Progenitor cell of endocrine pancreas (in vitro differentiated cells): ENCODE measurements at places on chromosomes 4 and X.

DNA sequence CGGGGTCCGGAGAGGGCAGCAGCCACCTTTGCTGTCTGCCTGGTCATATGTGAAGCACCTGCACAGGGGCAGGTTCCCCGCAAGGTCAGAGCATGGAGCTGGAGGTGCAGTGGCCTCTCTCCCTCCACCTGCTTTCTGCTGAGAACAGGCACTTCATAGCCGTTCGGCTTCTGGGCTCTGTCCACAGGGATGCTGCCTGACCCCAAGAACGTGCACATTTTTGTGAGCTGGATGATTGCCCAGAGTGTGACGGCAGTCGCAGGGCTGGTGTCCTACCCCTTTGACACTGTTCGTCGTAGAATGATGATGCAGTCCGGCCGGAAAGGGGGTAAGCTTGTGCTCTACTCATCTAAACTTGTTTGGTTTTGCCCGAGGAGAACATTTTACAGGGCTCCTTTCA is 2.5 kb downstream of the SLC25A4 start:
- DNase-seq, result no peak

DNA sequence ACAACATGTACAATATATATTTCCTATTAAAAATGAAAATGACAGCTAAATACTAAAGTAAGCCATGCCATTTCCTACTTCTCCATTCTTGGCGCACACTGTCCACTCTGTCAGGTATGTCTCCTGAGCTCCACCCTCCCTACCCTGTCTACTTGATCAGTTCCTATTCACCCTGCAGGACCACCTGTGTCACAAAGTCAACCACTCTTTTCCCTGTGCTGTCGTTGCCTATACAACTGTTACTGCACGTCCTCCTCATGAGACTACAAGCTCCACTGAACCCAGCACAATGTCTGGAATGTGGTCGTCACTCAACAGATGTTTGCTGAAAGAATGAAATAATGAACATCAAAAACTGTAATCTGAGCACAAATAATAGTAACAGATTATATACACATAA is 54.9 kb downstream of the SLC9A7 start:
- DNase-seq, result no peak

DNA sequence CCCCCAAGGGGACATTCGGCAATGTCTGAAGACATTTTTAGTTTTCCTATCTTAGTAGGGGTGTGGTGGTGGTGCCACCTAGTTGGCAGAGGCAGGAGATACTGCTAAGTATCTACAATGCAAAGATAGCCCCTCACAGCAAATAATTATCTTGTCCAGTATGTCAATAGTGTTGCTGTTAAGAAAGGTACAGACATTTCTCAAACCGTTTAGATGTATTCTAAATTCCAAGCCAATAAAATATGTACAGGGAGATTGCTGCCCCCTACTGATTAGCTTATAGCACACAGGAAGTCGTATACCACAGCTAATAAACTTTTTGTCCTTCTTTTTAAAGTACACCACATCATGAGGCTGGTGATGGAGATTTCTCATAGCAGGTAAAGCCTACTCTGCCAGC is 260.5 kb downstream of the TMA16 start:
- no peak for DNase-seq

DNA sequence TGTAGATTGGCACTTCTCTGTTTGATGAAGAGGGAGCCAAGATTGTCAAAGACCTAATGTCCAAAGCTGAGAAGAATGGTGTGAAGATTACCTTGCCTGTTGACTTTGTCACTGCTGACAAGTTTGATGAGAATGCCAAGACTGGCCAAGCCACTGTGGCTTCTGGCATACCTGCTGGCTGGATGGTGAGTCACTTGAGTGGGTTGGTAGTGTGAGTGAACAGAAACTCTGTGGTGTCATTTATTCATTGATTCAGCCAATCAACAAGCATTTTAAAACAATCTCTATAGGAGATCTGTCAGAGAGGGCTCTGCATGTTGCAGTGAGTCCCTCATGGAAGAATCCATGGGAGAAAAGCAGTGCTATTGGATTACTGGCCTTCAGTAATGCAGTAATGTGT is 16.3 kb downstream of the TAF9B start:
- no peak for DNase-seq

- no peak for DNase-seq
Observed at GRCh38 chrX:134679644-134680043, 21.4 kb upstream of the PLAC1 start.

- no peak for DNase-seq
Observed at GRCh38 chr4:116386856-116387255, 698.5 kb downstream of the TRAM1L1 start.

DNA sequence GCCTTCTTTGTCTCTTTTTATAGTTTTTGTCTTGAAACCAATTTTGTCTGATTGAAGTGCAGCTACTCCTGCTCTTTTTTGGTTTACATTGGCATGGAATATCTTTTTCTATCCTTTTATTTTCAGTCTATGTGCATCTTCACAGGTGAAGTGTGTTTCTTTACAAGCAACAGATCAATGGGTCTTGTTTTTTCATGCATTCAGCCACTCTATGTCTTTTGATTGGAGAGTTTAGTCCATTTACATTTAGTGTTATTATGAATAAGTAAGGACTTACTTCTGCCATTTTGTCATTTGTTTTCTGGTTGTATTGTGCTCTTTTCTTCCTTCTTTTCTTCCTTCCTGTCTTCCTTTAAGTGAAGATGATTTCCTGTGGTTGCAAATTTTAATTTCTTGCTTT is 224.4 kb downstream of the SLC39A8 start:
- no peak for DNase-seq

DNA sequence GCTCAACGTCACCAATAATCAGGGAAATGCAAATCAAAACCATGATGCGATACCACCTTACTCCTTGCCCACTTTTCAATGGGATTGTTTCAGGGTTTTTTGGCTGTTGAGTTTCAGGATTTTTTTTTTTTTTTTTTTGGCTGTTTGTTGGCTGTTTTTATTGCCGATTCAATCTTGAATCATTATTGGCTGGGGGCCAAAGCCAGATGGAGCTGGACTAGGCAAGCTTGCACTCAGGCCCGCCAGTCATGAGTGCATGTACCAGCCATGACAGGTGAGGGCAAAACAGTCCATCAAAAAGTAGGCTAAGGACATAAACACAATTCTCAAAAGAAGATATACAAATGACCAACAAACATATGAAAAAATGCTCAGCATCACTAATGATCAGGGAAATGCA is 13.3 kb downstream of the YIPF7 start:
- no peak for DNase-seq

- no peak for DNase-seq
Observed at GRCh38 chrX:110086916-110087484, 84.1 kb downstream of the TMEM164 start.

DNA sequence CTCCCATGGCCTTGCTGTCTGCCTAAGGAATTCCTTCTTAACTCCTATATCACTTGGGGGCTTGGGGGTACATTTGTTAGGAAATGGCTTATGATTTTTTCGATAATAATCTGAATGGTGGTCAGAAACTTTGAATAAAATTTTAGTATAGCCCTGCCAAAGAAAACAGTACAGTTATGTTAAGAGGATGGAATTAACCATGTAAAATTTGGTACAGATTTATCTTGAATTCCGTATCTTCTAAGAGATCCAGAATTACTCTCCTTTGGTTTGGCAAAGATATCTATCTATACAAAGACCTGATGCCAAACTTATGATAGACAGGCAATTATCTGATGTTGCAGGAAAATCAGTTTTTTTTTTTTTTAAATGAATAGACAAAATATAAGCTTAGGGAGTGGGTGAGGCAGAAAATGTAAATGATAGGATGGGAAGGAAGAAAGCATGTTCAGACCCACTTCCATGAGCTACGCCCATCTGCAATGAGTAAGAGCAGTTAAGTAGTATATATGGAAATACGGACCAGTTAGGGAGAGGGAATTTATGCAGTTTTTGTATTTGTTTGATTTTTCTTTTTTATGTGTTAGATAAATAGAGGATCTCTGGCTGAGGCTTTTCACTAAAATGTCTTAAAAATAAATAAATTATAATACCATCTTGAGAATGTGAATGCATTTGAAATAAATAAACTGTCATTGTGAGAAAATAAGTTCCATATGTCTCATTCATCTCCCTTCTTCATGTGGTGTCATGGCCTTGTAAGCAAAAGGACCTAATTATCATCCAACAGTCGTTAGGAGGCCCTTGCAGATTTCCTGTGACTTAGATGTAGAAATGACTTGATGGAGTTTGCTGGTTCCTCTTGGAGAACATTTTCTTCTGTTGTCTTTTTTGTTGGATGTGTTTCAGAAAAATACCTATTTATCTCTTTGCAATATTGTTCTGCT is 389.6 kb downstream of the ARHGAP24 start:
- no peak for DNase-seq

GRCh38 chr4:55928846-55929245 is 19.9 kb upstream of the CEP135 start:
- no peak for DNase-seq

- no peak for DNase-seq
Observed at GRCh38 chrX:103431316-103431715, 55.0 kb downstream of the BEX3 start.

DNA sequence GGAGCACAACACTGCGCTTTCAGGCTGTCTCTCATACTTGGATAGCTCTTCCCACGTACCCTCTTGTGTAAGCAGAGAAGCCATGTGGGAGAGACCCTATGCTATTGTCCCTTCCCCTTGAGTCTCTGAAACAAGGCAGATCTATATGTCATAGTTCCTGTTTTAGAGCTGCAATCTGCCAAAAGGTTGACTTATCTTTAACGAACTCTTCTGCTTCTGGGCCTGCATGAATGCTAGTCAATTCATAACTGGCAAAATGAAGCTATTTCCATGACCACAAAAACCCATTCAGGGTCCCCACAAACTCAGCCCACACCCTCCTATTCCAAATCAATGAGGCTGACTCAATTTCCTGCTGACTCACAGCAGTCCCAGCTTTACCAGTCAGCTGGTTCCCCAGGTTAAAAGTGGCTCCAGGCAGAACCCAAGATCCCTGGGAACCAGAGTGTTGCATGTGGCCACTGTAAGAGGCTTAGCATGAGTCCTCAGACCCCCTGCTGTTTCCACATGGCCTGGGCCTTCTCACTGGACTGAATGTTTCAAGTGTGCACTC is 25.3 kb upstream of the SOD3 start:
- DNase-seq, result no peak

GRCh38 chr4:8731364-8731763 is 138.8 kb downstream of the CPZ start:
- DNase-seq, result no peak

- no peak for DNase-seq
Observed at GRCh38 chr4:153205757-153206156, 1.5 kb downstream of the TRIM2 start.

- no peak for DNase-seq
Observed at GRCh38 chr4:155975511-155975910, 21.8 kb upstream of the CTSO start.

- DNase-seq, result no peak
Observed at GRCh38 chr4:74423104-74423503, 21.8 kb upstream of the AREG start.

DNA sequence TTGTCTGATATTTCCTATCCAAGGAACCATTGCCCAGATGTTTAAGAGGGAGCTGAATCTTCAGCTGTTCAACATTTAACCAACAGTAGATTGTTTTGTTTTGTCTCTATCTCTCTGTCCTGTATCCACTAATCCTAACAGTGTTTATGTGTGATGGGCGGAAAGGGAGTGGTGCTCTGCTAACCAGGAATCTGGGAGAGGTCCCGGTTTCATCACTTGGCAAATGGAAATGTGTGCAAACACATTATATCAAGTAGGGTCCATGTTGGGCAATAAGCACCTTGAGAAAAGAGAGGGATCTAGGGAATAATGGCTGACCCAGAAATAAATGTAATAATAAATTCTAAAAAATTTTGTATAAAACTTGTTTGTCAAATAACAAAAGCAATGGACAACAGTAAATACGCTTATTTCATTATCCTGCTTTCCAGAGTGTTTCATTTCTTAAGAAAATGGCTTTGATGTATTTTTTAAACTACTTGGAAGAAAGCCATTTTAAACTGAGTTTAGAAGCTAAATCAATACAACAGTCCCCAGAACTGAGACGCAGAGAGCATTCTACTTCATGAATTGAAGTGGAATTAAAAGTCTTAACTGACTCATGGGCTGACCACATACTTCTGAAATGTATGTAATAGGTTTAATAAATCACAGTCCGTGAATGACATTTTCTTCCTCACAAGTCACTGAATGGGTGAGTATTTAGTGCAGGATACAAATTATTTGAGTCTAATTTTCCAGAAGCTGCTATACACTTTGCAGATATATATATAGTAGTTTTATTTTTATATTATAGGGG is 55.8 kb downstream of the EMCN start:
- no peak for DNase-seq

- DNase-seq, result no peak
Observed at GRCh38 chr4:48051078-48051477, 34.5 kb downstream of the NIPAL1 start.

DNA sequence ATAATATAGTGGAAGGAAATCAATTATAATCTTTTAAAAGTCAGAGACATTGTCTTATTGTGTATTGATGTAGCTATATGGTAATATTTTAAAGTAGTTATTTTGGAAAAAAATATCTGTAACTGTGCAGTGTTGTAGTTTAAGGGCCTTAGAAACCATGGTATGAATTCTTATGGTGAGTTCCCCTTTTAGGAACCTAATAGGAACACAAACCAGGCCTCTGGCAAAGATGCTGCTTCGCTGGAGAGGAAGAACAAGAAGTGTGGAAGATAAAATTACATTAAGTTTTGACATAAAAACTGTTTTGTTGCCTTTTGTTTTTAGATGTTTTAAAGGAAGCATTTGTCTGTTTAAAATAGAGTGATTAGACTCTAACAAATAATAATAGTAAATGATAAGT is 10.9 kb upstream of the TMPRSS11D start:
- DNase-seq, result no peak

DNA sequence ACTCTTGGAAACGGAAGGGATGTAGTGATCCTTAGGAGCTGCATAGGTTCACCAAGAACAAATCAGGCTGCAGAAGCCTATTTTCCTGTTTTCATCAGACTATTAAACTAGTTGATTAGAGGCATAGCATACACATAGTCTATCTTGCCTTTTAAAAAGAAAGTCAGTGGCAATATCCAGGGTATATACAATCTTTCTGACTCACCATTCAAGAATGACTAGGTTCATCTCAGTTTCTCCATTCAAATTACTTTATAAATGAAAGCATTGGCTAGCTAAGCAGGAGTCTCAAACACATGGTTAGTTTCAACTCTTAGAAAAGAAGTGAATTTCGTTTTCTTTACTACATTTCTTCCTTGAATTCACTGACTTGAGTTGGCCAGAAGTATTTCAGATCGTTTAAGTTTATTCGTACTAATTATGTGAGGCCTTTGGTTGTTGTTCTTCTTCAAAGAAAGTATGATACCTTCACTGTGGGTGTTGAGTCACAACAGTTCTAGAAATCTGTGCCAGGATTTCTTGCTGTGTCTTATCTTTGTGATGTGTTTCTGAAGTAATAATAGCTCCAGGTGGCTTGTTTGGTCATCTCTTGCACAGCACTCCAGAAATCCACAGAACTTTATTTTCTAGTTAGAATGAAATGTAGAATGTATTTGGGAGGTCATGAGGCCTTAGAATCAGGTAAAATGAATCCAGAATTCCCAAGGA is 88.2 kb downstream of the AWAT2 start:
- no peak for DNase-seq

- DNase-seq, result no peak
Observed at GRCh38 chr4:987624-988513, 1.0 kb downstream of the IDUA start.

GRCh38 chr4:48195853-48196252 is 61.8 kb upstream of the TXK start:
- DNase-seq, result no peak

- DNase-seq, result no peak
Observed at GRCh38 chr4:38804654-38805295, at the start of gene TLR1. Gene TLR1 (minus strand): TSS chr4:38804791. CDS start chr4:38798831, 5,960 bp downstream.
